ENCODE measurements at places on chromosomes 5 and 9. TPM values are rescaled to one million over a fixed set of nuclear protein-coding genes. Genes with fewer than 3 reads are reported as not detected.

DNA sequence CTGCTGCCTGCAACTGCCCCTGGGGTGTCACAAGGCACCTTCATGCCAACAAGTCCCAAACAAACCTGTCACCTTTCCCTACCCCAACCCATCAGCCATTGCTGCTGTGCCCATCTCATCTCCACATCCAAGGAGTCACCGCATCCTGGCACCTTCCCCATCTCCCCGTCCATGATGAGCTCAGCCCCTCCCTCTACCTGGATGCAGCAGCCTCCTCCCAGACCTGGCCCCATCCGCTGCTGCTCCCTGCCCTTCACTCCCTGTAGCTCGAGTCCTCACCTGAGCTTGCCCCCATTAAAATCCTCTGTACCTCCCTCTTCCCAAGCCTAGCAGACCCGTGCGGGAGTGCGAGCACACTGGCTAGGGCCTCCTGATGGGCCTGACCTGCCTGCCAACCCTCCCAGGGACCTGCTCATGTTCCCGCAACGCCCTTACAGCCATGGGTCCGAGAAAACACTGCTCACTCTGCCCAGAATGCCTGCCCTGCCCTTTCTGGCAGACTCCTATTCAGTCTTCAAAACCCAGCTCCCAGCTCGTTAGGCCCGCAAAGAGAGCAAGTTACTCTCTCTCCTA, 110.6 kb downstream of the ADAMTS2 start:
- no peak for ATAC-seq

GRCh38 chr5:99285606-99286005, 356.8 kb upstream of the CHD1 start:
- no peak for ATAC-seq

DNA sequence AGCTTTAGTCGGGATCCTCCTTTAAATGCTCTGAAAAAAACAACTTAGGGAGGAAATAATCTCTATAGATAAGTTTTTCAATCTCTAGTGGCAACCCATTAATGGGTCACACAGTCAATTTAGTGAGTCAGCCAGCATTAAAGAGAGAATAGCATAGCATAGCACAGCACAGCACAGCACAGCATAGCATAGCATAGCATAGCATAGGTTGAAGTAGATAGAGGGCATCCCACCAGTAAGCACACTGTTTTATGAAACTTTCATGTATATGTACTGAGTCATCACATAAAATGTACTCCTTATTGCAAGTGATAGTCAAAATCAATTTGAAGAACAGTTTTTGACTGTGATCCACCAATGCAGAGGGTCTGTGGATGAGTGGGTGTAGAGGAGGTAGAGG, 522.9 kb downstream of the CCDC171 start:
- no peak for ATAC-seq

DNA sequence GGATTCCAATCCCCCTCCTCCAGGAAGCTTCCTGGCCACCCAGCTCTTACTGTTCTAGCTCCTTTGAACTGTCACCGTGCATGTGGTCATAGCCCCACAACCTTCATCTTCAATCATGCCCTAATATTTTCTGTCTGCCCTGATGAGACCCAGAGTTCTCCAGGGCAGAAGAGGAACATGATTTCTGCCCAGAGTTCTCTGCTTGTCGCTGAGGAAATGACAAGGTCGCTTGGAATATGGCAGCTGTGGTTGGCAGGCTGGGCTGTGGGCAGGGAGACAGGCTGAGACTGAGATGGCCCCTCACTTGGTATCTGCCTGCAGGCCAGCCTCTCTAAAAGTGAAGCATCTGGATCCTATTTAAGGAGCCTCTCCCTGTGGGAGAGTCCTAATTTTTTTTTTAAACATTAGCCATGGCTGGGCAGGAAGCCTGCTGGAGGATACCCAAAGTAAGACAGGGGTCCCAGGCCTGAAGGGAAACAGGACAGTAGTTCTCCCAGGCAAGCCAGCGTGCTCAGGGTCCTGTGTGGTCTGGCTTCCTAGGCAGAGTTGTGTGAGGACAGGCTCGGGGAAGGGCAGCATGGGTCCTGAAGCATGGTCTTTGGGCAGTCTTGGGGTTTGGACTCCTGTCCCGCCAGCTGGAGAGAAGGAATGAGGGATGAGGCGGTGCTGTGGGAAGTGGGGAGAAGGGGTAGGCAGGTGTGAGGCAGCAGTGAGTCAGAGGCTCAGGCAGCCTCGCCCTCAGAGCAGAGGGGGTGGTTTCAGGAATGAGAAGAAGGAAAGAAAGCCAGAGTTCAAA, 242.1 kb downstream of the FSTL4 start:
- no peak for ATAC-seq

Gene OR1L4
- total RNA-seq: not detected

Data from gastroesophageal sphincter (tissue), 4 donors.